Stimulated activated CD4-positive, alpha-beta T cell treated with anti-CD3 and anti-CD28 coated beads, Interleukin-1b, Interleukin-23, amount 100 ng/mL, for 24 hours (primary cell): ENCODE measurements at places on chromosomes 6 and 20.

DNA sequence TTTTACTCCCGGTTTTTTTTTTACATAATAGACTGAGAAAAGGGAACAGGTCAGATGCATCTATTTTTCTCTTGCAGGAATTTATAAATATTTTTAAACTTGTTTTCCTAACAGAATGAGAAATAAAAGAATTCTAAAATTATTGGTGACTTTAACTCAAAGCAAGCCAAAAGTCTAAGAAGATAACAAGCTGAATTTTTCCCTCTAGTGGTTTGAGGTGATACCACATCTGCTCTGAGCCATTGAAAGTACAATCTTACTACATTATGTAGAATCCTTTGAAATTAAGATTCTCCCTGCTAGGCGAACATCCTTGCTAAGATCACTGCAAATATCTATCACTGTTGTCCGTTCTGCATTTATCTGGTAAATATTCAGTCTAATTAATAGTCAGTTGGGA, 10.7 kb upstream of the STMND1 start:
- DNase-seq: no peak

DNA sequence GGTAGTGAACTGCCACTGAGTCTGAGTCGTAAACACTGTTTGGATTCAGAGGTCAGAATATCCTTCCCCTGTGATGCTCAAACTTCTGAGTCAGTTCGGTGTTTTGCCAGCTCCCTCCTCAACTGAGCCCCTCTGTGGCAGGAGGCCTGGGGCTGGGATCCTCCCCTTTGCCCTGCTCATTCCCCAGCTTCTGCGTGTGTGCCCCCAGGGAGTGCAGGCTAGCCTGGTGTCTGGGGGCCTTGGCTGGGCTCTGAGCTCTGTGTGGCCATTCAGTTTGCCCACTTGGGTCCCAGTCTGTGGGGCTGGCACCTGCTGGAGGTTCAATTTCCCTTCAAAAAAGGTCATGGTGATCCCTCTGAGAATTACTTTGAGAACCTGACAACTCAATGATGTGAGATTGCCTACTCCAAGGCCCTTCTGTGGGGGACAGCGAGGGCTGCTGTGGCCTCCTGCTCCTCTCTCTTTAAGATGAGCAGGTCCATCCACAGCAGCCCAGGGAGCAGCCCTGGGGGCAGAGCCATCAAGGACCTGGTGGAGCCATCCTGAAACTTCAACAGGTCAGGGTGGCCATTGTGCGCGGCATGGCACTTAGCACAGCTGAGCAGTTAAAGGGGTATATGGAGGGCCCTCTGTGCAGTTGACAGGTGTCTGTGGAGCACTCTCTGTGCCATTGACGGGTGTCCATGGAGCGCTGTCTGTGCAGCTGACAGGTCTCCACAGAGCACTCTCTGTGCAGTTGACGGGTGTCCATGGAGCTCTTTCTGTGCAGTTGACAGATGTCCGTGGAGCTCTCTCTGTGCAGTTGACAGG, 147.2 kb downstream of the SYCP2 start:
- DNase-seq: no peak

GRCh38 chr6:144654506-144654905, 369.4 kb downstream of the UTRN start:
- no peak for DNase-seq

GRCh38 chr20:38109591-38110524, 55.2 kb downstream of the TGM2 start:
- DNase-seq: no peak

GRCh38 chr6:158643836-158644230, 710 bp downstream of the DYNLT1 start:
- DNase-seq: no peak

GRCh38 chr6:125310994-125311649, 9.4 kb upstream of the HDDC2 start:
- DNase-seq: no peak

- DNase-seq: no peak
These were observed 2.7 kb downstream of the SRF start for GRCh38 chr6:43173591-43174262.

DNA sequence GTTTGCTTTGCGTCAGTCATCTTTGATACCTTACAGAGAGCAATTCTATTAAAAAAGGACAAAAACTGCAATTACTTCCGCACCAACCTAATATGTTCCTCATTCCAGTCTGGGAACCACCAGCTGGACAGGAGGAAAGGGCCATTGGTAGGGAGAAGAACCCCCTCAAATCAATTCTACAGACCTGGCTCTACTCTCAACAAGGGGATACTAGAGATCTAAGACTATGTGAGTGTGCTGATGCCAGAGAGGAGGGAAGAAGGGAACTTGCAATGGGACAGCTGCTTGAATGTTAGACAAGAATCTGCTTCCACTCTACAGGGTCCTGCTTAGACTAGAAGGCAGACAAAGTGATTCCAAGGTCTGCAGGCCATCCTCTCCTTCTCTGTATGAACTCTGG, 13.3 kb downstream of the MRPS18A start:
- no peak for DNase-seq

DNA sequence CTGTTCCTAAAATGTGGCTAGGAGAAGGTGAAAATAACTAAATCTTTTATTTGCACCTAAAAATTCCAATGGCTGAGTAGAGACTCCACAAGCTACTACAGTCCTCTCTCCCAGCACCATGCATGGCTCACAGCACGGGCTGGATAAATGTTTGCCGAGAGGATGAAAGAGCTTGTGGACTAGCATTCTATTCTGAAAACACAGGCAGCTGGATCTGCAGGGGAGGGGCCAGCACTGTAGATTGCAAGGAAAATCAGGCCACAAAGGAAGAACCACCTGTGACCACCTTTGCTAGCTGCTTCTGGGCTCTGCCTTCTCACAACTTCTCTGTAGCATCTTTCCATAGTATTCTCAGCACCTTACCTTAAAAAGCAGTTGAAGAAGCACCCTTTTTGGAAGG, 46.6 kb downstream of the CLIC5 start:
- no peak for DNase-seq

DNA sequence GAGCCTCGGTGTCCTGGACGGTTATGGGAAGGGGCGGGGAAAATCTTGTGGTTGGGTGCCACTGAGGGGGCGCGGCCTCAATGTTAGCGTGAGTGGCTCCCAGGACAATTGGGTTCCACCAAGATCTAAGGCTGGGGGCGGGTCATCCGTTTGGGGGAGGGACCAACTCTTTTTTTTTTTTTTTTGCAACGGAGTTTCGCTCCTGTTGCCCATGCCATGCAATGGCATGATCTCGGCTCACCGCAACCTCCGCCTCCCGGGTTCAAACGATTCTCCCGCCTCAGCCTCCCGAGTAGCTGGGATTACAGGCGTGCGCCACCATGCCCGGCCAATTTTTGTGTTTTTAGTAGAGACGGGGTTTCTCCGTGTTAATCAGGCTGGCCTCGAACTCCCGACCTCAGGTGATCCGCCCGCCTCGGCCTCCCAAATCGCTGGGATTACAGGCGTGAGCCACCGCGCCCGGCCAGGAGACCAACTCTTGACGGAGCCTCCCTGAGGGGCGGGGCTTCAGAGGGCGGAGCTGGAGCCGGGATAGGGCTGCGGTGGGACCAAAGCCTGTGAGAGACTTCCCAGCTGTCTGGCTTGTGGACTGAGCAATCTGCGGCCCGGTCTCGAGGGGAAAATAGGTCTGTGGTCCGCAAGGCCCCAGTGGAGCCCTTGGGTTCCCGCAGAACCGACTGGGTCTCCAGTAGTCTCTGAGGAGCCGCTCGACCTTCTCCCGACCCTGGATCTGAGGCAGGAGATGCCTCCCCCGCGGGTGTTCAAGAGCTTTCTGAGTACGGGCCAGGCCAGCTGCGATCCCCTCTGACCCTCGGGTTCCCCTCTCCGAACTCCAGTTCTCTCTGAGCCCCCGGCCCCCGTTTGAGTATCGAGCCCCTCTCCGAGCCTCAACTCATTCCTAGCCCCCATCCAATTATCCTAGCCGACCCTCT, 1.1 kb downstream of the SPAG4 start:
- DNase-seq: no peak

GRCh38 chr20:6819599-6819998, 52.1 kb downstream of the BMP2 start:
- DNase-seq: no peak

DNA sequence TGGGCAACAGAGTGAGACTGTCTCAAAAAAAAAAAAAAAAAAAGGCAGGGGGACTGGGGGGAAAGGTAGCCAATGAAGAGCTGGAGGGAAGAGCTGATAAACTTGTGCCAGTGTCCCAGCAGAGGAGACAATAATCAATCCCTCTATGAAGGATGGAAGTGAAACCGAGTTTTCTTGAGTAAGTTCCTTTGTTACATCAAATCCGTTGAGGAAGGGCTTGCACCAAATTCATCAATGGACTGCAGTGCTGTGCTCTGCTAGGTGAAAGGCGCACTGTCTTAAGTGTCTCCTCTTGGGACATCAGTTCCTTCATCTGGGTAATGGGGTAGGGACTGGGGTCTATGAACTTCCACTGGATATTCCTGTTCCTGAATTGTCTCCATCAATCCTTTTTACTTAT, 3.0 kb upstream of the CRIP3 start:
- no peak for DNase-seq

GRCh38 chr6:28011722-28012121, 54.7 kb downstream of the OR2B6 start:
- no peak for DNase-seq

DNA sequence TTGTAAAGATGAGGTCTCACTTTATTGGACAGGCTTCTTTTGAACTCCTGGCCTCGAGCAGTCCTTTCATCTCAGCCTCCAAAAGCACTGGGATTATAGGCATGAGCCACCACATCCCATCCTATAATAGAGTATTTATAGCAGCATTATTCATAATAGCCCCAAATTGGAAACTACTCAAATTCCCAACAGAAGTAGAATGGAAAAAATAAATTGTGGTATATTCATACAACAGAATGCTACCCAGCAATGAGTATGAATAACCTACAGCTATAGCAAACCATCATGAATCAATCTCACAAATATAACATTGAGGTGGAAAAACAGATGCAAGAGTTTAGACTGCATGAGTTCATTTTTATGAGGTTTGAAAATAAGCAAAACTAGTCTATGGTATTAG, 84.8 kb upstream of the BTBD3 start:
- no peak for DNase-seq
